ENCODE measurements at places on chromosomes 4 and X.

GRCh38 chr4:20464381-20464780 is 212.7 kb downstream of the SLIT2 start:
- DNase-seq = peak; percentile 86

GRCh38 chr4:101599620-101600019 is 190.9 kb upstream of the BANK1 start:
- DNase-seq = peak; percentile 9

DNA sequence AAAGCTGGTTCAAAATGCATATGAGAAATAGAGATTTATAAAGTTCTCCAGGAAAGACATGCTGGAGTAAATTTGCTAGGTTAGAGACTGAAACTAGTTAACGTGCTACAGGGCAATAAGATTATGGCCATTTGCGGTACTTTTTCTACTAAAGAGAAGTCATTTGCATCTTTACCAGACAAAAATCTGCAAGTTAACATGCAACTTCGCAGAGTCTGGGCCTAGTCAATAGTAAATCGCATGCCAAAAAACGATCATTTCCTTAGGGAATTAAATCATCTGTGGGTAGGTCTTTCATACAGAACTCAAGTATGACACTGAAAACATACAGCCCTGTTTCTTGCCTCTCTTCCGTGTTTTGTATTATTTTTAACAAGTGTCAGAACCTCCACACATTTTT is 32.8 kb upstream of the REST start:
- DNase-seq = no peak

GRCh38 chr4:108917255-108917654 is 154.4 kb upstream of the ETNPPL start:
- no peak for DNase-seq

DNA sequence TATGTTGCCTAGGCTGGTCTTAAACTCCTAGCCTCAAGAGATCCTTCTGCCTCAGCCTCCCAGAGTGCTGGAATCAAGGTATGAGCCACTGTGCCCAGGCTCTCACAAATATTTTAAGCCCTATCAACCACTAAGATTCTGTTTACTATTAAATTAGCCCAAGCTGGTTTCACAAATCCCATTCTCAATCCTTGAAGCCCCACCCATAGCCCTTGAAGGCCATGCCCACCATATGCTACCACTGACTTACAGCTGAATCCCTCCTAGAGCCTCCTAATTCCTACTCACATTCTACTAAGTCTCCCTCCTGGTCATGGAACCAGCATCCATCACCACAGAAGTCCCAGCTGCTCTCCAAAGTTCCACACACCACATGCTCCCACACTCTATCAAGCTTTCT is 9.7 kb downstream of the GRIPAP1 start:
- no peak for DNase-seq

DNA sequence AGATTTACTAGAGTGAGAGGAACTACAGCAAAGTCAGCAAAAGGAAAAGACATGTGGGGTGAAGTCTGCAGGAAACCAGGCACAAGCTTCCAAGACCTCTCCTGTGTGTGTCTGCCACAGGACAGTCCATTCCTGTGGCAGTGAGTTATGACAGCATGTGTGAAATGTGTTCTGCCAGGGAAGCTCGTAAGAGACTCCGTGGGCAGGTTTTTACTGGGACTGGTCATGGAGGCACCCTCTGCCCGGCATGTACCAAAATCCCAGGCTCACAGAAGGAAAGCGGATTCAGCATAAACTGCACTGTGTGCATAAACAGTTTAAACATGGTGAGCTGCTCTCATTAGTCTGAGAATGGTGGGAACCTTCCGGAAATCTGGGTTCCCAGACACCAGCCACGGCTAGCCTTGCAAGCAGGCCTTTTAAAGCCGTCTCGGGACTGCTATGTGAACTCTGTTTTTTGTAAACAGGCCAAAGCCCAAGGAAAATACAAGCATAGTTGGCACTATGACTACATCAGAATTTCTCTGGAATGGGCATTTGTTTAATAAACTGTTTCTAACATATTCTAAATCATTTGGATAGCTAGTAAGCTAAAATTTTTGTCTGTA is 288.5 kb downstream of the TENM3 start:
- no peak for DNase-seq

Measured in HT1080 (cell line).